ENCODE measurements at places on chromosomes 12 and 14.

DNA sequence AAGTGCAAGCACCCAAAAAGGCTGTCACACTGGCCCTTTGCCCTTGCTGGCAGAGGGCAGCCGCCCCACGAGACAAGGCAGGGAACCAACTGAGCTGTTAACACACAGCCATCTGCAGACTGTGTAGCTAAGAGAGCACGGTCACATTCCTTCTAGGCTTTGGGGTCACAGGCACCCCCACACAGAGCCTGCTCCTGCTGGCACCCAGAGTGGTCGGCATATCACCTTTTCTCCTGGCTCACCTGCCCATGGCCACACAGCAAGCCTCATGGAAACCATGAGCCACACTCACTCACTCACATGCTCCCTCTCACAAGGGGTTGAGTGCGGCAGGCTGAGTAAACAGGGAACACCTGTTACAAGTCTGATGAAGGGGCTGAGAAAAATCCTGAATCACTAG is 214.5 kb downstream of the PCNX1 start:
- DNase-seq: no peak

DNA sequence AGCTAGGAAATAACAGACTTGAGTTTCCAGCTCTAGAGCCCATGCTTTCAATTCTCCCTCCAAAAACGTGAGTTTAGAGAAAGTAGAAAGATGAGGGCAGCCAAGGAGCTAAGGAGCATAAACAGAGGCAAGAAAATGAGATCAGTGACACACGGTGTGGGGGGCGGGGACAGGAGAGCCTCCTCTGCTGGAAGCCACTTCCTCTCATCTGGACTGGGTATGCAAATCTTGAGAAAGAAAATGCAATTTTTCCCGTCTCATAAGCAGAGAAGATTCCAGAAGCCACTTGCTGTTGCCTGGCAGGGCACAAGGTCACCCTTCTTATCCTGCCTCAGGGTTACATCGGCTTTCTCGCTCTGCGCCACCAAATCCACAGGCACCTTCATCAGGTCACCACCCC is 6.0 kb downstream of the OR10P1 start:
- DNase-seq: no peak

- no peak for DNase-seq
Measured at GRCh38 chr14:24990050-24990449, 59.9 kb downstream of the STXBP6 start.

DNA sequence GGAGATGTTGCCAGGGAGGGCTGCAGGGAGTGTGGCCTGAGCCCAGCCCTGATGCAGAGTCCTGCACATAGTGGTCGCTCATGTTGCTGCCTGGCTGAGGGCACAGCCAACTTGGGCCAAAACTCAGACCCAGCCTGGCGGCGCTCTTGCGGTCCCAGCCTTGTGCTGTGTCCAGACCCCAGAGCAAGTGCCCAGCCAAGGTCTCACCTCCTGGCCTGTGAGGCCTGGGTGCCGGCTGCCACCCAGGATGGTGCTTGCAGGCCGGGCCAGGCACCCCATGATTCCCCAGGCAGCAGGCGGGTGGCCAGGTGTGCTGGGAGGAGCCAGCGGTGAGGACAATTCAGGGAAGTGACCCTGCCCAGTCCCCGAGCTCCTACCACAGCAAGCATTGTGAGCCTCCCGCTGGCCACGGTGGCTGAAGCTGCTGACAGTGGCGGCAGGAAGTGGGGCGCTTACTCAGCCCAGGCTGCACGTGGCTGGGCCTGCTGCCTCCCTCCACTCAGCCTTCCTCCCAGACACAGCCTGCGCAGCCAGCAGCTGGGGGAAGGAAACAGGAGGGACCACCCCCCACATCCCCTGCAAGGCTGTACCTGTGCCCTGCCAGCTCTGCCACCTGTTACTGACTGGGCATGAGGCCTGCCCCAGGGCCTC is 17.7 kb upstream of the PGF start:
- DNase-seq: no peak

Data from small intestine (tissue), 16 donors.